ENCODE measurements at places on chromosomes 1 and 21. TPM values are rescaled to one million over a fixed set of nuclear protein-coding genes. Genes with fewer than 3 reads are reported as not detected.

DNA sequence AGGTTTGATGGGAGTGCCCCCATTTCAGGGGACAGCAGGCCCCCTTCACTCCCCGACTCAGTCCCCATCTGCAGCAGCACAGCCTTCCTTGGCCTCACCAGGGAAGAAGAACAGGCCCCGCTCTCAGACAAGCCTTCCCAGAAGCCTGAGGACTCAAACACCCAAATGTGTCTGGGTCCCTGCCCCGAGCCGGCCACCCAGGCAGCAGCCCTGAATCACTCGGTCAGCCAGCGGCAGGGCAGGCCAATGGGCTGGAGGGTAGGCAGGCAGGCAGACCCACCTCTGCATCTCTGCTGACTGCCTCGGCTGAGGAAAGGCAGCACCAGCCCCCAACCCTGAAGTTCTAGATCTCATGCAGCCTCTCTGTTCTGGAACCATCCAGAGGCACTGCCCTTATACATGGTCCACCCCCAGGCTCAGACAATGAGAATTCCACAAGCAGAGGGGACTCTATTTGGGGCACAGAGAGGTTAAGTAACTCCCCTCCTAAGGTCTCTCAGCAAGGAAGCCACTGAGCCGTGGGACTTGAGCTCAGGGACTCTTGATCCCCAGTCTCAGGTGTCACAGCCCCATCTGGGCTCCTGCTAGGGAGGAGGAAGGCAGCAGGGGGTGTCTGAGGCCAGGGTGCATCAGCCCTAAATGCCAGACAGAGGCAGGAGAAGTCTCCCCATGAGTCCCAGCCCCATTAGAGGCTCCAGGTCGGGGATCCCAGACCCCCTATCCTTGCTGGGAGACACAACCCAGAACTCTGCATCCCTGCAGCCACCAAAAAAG is 33.2 kb upstream of the RUNX3 start:
- DNase-seq = no peak

DNA sequence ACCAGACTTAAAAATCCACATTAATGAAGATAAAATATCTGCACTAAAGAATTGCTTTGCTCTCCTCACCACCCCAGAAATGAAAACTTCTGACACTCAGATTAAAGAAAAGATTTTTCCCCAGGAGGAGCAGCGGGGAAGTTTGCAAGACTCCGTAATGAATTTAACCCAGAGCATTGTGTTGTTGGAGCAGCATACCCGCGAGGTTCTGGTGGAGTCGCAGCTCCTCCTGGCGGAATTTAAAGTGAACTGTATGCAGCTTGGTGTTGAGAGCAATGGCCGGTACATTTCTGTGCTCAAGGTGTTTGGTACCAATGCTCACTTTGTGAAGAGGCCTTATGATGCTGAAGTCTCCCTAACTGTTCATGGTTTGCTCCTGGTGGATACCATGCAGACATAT is 46.4 kb downstream of the VPS13D start:
- DNase-seq = no peak

DNA sequence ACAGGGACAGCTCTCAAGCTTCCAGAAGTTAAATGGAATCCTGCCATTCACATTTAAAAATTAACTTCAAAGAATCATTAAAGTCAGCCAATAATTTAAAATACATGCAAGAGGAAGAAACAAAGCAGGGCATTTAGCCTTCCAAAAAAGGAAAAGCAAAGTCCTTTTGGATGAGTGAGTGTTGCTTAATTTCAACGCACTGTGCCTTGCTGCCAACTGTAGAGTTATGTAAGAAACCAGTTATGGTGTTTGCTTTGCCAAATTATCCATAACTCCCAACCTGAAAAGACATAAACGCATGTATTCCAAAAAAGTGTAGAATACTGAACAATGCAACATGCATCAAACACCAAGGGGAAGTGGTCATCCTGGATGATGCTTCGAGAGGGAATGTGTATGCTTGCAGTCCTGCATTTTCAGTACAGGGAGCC is 16.1 kb upstream of the KCNE1 start:
- no peak for DNase-seq

DNA sequence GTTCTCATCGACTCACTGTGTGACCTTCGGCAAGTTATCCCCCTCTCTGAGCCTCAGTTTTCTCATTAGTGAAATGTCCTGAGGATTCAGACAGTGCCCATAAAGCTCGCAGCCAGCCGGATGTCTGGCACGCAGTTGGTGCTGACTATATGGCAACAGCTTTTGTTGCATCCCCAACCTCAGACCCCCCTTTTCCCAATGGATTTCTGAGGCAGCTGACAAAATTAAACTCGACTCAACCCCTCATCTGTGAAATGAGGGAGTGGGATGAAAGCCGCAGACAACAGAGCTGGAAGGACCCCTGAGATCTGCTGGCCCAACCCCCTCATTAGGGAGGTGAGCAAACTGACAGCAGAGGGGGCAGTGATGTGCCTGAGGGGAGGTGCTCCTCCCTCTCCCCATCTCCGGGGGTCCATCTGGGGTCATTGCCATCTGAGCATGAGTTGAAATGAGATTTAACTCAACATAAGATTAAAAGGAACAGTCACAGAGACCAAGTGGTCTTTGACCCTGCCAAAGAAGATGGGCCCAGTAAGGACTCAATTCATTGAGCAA is 40.4 kb downstream of the NKAIN1 start:
- no peak for DNase-seq

TMPRSS15 gene
- not detected for total RNA-seq

USH2A gene
- not detected for total RNA-seq
